ENCODE measurements at places on chromosomes 1 and 21. TPM values are rescaled to one million over a fixed set of nuclear protein-coding genes. Genes with fewer than 3 reads are reported as not detected.
A peak's percentile ranks its signal among the peaks of the same experiment; 100 is the strongest.

DNA sequence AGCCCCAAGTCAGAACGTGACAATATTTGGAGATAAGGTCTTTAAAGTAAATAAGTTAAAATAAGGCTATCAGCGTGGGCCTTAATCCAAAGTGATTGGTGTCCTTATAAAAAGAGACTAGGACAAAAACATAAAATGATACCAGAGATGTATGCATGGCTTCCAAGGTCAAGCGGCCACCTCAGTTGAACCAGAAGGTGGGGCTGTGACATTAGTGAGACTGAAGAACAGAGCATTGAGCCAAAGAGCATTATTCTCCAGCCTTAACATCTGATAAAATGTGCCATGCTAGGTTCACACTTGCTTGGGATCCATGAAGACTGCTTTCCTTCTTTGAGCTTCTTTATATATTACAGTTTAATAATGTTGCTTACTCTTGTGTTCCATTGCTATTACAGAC, 554.6 kb downstream of the PLA2G4A start:
- no peaks in the 10 kb centered on the region for H3K27me3 ChIP-seq
- H3K36me3 ChIP-seq, result no peaks in the 10 kb centered on the region
- no peaks in the 10 kb centered on the region for H3K4me1 ChIP-seq
- no peak overlapping the region for H3K4me3 ChIP-seq
- DNase-seq, result no peak

RORC gene
- total RNA-seq, result 0.27 TPM

LCE2A gene
- not detected for total RNA-seq

DNA sequence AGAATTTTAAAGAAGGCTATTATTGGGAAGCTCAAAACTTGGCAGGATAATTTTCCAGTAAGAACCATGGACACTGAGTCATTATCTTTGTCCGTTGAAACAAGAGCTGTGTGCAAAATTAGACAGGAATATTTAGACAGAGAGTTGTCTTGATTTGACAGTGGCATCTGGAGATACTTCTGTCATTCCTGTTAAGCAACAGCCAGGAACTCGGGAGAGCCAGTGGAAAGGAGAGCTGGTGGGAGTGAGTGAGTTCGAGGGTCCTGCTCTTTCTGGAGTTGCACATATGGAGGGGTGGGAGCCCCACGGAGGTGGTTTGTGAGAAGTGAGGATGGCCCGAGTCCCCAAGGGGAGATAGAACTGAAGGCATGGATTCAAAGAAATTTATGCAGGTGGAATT, 3.1 kb downstream of the COQ8A start:
- no peak for DNase-seq
- no peak overlapping the region for H3K4me3 ChIP-seq
- H3K27ac ChIP-seq, result peak overlapping the region; percentile 29
- H3K4me1 ChIP-seq, result no peaks in the 10 kb centered on the region
- H3K36me3 ChIP-seq, result no peaks in the 10 kb centered on the region

SAMD13 gene
- total RNA-seq, result 3.0 TPM

DNA sequence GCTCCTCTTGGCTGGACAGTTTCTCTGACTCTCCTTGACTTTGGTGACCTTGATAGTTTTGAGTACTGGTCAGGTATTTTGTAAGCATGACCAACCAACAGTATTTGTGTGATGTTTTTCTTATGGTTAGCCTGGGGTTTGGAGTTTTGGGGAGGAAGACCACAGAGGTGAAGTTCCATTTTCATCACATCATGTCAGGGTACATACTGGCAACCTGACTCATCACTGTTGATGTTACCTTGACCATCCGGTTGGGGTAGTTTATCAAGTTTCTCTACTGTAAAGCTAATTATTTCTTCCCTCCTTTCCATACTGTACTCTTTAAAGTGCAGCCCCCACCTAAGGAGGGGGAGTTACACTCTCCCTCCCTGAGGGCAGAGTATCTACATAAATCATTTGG, 13.4 kb downstream of the OSCP1 start:
- no peak for DNase-seq
- H3K27me3 ChIP-seq, result no peaks in the 10 kb centered on the region
- H3K27ac ChIP-seq, result no peak overlapping the region
- H3K4me3 ChIP-seq, result no peak overlapping the region
- peaks cover 4% of the 10 kb centered on the region for H3K36me3 ChIP-seq

OVAAL gene
- not detected for total RNA-seq

GRCh38 chr1:163076981-163077761, 8.0 kb downstream of the RGS4 start:
- H3K36me3 ChIP-seq, result peaks cover 4% of the 10 kb centered on the region
- no peaks in the 10 kb centered on the region for H3K4me1 ChIP-seq
- DNase-seq, result no peak

ACTL8 gene
- total RNA-seq, result not detected

- DNase-seq, result no peak
- H3K4me3 ChIP-seq, result no peak overlapping the region
- H3K36me3 ChIP-seq, result no peaks in the 10 kb centered on the region
- no peak overlapping the region for H3K27ac ChIP-seq
Measured at GRCh38 chr1:184118046-184118445, 66.5 kb downstream of the TSEN15 start.

DNA sequence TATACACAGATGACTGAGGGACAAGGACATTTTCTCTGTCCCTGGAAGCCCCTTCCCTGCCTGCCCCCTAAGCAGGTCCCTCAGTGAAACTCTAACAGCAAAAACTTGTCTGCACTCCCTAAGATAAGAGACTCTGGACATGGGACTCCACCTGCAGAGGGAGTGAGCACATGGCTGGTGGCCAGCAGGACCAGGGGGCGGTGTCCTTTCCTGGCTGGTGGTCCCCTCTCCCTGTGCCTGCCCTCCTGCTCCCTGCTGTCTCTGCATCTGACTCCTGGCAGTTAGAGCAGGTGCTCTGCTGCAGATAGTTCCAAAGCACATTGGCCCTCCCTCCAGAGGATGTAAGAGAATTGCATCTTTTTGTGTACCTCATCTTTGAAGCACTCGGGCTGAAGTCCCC, 215.5 kb downstream of the GRIK3 start:
- H3K4me1 ChIP-seq, result no peaks in the 10 kb centered on the region
- no peak overlapping the region for H3K4me3 ChIP-seq
- no peak overlapping the region for H3K27ac ChIP-seq
- H3K27me3 ChIP-seq, result no peaks in the 10 kb centered on the region
- DNase-seq, result no peak
- no peaks in the 10 kb centered on the region for H3K36me3 ChIP-seq

- H3K4me3 ChIP-seq, result no peak overlapping the region
- no peaks in the 10 kb centered on the region for H3K36me3 ChIP-seq
- no peak for DNase-seq
- H3K27me3 ChIP-seq, result peaks cover 8% of the 10 kb centered on the region
Measured at GRCh38 chr1:181479137-181479745, 4.1 kb upstream of the CACNA1E start.

MTARC1 gene
- total RNA-seq, result 11.2 TPM

DNA sequence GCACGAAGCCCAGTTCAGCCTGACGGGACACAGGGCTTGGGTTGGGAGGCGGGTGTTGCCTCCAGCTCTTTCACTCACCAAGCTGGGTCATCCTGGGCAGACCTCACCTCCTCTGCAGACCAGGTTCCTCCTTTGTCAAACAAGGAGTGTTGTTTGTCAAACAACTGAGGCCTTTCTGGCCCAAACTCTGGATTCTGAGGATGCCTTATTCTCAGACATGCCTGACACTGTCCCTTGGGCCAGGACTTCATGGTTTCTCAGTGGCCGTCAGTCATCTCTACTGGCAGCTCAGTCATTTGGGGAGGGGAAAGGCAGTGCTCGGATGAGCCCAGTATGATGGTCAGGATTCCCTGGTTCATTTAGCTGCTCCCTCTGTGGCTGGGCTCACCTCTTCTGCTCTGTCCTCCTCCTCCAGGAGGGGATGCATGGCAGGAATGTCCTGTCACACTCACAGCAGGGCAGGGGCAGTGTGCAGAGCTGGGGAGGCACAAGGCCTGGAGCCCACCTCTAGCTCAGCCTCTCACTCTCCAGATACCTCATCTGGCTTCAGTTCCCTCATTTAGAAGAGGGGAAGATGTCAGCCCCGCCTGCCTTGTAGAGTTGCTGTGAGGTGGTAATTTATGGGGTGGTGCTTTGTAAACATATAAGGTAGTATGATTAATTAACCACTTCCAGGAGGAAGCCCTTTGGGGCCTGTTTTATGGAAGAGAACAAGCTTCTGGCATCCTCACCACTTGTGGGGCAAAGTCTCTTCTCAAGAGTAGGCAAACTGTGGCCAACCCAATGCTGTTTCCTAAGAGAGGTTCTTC, 20.6 kb downstream of the SLC2A1 start:
- no peaks in the 10 kb centered on the region for H3K27me3 ChIP-seq
- DNase-seq, result peak; percentile 24
- no peaks in the 10 kb centered on the region for H3K36me3 ChIP-seq
- peaks cover 35% of the 10 kb centered on the region for H3K4me1 ChIP-seq
